Cardiac fibroblast (primary cell): ENCODE measurements at places on chromosomes 4 and X.

DNA sequence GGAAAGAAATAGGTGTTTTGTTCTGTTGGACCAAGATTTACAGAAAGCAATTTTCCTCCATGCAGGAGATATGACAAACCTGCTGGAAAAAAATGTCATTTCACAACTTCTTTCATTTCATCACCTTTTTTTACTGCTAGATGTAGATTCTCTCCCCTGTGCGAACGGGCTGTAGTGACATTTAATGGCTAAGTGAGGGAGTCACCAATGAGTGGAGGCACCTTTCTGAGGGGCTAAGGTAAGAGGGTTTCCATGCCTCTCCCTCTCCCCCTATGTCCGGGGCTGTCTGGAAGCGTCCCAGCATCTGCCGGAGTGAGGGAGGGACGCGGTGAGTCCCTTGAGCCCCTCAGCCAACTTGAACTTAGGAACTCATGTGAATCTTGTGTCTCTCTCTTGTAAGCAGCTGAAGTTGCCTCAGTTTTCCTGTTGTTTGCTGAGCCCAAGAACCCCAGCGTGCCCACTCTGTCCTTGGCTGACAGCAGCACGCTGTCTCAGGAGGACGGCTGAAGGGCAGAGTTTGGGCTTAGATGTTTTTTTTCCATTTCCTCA, 42.3 kb downstream of the DCTD start:
- DNase-seq, result no peak

GRCh38 chrX:49249071-49249470, 13.8 kb downstream of the CCDC22 start:
- no peak for DNase-seq

DNA sequence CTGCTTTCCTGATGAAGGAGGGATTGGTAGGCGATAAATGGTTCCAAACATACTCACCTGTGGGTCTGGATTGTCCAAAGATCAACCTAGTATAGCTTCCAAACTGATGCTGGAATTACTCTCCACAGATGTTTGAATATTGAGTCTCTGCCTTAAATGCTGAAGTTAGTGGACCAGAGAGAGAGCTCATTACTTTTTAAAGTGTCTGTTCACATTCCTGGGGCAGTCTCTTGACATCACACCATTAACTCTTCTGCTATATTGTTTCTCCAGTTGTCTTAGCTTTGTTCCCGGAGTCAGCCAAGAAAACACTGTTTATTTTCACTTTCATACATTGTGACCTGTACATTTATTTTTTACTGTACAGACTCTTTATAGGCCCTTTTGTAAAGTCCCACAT, 35.4 kb downstream of the ARHGEF38 start:
- DNase-seq, result no peak

- DNase-seq, result no peak
Measured at GRCh38 chr4:37232315-37232714, 12.2 kb upstream of the NWD2 start.

DNA sequence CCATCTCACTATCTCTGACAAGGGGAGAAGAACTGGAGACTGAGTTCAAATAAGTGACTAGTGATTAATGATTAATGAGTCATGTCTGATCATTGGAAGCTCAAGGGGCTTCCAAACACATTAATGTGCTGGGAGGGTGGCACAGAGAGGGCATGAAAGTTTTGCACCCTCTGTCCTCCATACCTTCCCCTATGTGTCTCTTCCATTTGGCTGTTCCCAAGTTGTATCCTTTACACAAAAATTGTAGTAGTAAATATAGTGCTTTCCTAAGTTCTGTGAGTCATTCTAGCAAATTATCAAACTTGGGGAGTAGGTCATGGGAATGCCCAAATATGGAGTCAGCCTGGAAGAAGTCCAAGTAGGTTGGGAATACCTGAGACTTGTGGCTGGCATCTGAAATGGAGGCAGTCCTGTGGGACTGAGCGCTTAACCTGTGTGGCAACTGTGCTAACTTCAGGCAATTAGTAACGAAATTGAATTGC, 4.1 kb upstream of the FAM200B start:
- DNase-seq, result peak; percentile 48

DNA sequence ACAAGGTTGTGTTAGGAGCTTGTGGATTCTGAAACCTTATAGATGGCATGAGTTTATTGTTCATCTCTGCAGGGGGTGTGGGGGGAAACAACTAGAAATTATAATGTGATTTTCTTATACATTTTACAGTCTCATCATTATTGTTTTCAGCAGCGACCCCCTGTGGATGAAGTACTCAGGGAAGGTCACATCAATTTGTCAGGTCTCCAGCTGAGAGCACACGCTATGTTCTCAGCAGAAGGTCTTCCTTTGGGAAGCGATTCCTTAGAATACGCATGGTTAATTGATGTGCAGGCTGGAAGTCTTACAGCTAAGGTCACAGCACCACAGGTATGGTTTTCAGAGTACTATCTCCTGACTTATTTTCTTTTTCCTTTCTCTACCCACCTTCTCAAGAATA, 72.2 kb downstream of the BLTP1 start:
- DNase-seq, result peak; percentile 33

DNA sequence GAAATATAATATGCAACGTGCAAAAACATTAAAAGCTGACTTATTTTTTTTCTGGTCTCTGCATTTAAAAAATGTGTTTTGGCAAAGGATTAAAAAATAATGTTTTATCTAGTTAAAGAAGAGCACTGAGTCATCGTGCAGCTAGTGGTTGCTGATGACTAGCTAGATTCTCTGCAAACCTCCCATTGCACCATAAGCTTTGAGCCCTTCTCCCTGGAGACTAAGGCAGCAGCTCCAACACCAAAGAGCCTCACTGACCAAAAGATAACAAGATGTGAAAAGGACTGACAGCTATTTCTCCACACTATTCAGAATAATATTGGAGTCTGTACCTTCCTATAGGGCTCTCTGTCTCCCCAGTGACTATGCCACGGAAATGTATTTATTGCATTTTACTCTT, 424.3 kb downstream of the SLITRK2 start:
- no peak for DNase-seq

DNA sequence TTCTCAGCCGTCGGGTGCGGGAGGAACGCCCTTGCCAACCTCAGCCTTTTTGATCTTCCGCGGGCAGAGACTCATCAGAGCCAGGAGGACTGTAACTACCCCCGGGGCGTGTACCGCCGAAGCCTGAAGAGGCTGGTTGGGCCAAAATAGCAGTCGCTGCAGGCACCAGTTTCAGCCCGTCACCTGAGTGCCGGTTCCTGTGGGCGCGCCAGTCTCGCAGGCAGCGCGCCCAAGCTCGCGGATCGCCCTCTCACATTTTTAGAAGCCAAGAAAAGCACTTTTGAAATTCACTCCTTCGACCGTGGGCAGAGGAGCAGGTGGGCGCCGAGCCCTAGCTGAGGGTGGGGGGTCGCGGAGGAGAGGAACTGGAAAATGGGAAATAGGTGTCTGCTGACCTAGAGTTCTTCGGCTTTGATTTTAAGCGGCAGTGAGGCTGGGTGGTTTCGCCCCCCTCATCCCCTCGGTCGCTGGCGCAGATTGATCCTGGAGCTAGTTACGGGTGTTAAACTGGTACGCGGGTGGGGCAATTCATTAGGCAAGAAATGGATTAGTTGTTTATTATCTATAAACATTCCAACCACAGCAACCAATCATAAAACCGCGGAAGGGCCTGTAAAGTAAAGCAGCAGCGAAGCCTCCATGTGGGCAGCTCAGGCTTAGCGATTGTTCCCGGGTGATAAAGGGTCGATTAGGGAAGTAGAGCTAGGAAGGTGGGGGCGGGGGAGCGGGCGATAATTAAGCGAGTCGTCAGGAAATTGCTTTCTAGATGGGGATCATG, 69.2 kb downstream of the FBXO8 start:
- no peak for DNase-seq

DNA sequence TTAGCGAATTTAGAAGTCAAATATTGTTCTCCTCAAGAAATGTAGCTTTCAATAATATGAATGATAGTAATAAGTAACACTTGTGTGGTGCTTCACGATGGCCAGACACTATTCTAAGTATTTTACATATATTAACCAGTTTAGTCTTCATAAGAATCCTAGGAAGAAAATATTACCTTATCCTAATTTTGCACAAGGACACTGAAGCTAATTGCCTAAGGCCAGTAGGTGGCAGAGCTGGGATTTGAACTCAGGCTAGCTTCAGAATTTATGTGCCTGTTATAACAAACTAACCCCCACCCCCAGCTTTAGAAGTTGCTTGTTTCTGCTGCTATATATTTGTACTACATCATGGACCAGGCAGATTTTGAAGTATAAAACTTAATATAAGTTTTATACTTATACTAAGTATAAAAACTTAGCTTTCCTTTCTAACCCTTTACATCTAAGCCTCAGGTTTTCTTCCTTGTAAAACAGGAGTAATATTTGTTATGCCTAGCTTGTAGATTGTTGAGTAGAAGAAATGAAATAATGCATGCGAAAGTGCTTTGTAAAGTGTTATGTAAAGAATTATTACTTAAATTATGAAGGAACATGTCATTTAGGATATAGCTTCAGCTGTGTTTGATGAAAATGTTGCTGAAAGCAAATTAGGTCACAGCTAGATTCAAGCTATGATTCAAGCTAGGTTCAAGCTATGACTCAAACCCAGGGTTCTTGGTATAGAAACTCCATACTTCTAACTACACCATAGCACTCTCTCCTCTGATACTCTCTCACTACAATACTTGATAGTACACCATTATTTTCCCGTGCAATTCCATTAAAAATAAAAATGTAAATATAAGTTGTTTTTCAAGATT, 4.2 kb upstream of the CDS1 start:
- DNase-seq, result peak; percentile 79

DNA sequence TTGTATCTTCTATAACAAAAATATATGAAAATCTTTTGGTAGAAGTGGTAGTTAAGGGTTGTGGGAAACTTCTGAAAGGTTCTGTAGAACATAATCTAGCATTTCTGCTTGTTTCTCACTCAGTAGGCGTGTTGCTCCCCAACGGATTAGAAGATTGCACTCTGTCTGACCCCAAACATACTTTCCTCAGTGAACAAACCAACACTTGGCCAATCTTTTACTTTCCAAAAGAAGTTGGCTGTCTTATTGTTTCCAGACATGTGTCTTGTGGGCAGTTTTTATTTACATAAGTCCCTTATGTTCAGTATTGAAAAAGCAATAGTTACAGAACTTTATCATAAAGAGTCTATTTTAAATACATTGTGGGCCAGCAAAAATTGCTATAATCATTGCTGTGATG, 312.8 kb upstream of the EPHA5 start:
- peak; percentile 39 for DNase-seq

- no peak for DNase-seq
Measured at GRCh38 chr4:41714364-41715000, 34.0 kb downstream of the PHOX2B start.

GRCh38 chrX:39758791-39759525, 338.8 kb downstream of the BCOR start:
- no peak for DNase-seq

DNA sequence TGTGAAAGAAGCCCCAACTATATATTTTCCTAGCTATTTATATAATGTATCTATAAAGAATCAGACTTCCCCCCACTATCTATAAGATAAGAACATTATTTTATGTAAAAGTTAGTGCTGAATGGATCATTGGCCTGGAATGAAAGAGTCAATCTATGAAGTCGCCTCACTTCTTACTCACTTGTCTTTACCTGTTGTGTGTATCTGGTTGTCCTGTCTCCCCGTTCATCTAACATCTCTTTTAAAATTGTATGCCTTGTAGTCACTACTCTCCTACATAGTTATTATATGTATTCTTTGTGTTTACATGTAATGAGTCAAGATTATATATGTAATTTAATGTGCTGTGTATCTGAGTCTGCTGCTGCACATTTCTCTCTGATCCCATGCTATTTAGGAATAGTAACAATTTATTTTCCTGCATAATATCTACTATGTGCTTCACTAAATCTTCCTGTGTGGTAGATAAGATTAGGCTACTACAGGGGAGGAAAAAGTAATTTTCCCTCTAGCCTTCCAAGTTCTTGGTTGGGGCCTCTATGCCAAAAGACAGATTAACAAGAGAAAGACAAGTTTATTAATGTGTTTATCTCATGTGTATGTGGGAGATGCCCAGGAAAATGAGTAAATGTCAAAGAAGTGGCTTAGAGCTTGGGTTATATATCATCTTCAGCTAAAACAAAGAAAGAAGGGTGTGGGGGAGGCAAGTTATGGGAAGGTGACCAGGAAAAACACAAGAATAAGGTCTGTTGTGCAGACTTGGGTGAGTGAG, 77.6 kb upstream of the FRMPD4 start:
- DNase-seq, result no peak

DNA sequence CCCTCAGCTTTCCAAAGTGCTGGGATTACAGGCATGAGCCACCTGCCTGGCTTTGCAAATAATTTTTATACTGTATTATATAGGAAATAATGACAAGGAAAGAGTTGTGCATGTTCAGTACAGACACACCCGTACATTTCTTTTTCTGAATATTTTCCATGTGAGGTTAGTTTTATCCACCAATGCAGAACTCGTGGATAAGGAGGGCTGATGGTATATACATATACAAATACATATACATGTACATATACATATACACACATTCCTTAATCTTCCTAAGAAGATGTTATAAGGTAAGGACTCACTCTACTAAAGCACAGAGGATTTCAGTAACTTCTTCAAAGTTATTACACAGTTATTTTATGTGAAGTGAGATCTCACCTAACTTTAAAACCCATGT, 925.8 kb downstream of the C4orf33 start:
- no peak for DNase-seq

- DNase-seq, result peak; percentile 90
Measured at GRCh38 chr4:184453365-184454160, 20.8 kb downstream of the IRF2 start.

DNA sequence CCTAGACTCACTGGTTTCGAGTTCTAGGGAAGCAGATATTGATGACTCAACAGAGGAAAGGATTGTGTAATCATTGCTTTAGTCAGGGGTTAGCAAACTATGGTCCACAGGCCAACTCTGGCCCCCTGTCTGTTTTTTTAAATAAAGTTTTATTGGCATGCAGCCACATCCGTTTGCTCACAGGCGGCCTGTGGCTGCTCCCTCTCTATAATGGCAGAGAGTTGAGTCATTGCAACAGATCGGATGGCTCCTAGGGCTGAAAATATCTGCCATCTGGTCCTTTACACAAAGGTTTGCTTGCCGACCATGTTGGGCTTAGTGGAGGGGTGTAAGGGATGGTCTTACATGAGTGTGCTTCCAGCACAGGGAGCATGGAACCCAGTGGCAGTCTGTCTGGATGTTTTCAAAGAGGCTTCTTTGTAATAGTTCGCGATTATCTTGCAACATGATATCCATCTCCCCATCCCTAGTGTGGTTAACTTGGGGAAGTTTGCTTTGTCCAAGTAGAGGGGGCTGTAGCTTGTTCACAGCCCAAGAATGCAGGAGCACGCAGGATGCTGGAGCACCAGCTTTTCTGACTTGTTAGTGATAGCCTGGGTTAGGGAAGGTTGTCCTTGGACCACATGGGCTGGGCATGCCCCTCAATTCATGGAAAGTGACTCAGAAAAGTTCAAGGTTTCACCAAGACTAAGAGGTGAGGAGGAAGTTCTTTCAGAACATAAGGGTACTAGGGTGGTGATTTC, 59.3 kb upstream of the CLDN34 start:
- peak; percentile 63 for DNase-seq

- DNase-seq, result no peak
Measured at GRCh38 chr4:165826166-165826565, 46.9 kb upstream of the TLL1 start.

GRCh38 chr4:25713812-25714211, 58.2 kb downstream of the SLC34A2 start:
- DNase-seq, result no peak

GRCh38 chrX:65997978-65998717, 41.7 kb downstream of the VSIG4 start:
- DNase-seq, result no peak

- no peak for DNase-seq
Measured at GRCh38 chr4:55075376-55075775, 50.0 kb downstream of the KDR start.
